ENCODE measurements at places on chromosomes 4 and X. TPM values are rescaled to one million over a fixed set of nuclear protein-coding genes. Genes with fewer than 3 reads are reported as not detected.
A peak's percentile ranks its signal among the peaks of the same experiment; 100 is the strongest.

NEXMIF gene
- not detected for total RNA-seq

JADE3 gene
- 4.6 TPM for total RNA-seq

DRD5 gene
- total RNA-seq: not detected

ANKRD37 gene
- total RNA-seq: 11.1 TPM

DNA sequence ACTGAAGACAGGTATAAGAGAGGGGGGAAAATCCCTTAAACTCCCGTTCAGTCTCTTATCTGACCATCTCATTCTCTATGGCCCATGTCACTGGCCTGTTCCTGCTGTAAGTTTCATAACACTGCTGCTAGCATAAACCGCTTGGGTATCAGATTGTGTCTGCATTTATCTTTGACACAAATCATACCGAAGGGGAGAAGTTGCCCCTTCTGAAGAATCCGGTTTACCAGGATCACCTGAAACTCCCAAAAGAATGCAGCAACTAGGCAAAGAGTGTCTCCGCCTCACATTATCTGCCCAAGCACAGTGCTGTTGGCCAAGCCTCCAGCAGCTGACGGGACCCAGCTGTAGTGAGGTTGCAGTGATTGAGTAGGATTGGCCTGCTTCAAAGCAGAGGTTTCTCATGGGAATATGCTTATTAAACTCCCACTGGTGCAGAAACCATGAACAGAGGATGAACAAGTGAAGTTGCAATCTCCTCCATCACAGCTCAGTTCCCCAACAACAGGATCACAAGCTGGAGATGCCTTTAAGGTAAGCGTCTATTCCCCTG, 71.3 kb upstream of the PUDP start:
- 0 out of 2 replicates have a peak, but pooled peaks cover under 1% of the 10 kb centered on the region for H3K4me1 ChIP-seq
- no peaks in the 10 kb centered on the region for H3K36me3 ChIP-seq
- no peak for DNase-seq
- H3K27ac ChIP-seq: no peak overlapping the region
- H3K4me3 ChIP-seq: no peak overlapping the region

DNA sequence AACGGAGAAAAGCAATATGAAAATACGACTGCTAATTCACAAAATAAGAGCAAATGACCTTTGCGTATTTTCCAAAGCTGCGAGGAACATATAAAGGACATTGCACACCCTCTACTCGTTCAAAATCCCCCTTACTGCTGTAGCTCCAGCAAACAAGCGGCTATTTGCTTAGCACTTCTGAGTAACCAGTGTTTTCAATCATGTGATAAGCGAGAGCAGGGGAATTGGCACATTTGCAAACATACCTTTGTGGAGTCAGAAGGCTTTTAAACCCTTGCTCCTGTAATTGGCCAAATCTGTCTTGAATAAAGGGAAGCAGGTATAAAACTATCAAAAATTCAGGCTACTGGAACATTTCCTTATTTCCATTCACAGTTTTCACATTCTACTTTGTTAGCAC, 610.2 kb downstream of the UBE2NL start:
- no peaks in the 10 kb centered on the region for H3K27me3 ChIP-seq
- H3K27ac ChIP-seq: no peak overlapping the region
- H3K4me3 ChIP-seq: no peak overlapping the region
- no peaks in the 10 kb centered on the region for H3K4me1 ChIP-seq
- DNase-seq: no peak

GRCh38 chr4:152831416-152831815, 51.7 kb downstream of the ARFIP1 start:
- H3K27ac ChIP-seq: no peak overlapping the region
- 0 out of 2 replicates have a peak, but pooled peaks cover 4% of the 10 kb centered on the region for H3K4me1 ChIP-seq
- H3K27me3 ChIP-seq: no peaks in the 10 kb centered on the region
- peak; percentile 38 for DNase-seq
- H3K4me3 ChIP-seq: no peak overlapping the region

GRCh38 chrX:66602381-66602938, 36.4 kb downstream of the EDA2R start:
- H3K27me3 ChIP-seq: no peaks in the 10 kb centered on the region
- no peak for DNase-seq
- H3K4me3 ChIP-seq: no peak overlapping the region
- H3K4me1 ChIP-seq: no peaks in the 10 kb centered on the region
- no peak overlapping the region for H3K27ac ChIP-seq

DNA sequence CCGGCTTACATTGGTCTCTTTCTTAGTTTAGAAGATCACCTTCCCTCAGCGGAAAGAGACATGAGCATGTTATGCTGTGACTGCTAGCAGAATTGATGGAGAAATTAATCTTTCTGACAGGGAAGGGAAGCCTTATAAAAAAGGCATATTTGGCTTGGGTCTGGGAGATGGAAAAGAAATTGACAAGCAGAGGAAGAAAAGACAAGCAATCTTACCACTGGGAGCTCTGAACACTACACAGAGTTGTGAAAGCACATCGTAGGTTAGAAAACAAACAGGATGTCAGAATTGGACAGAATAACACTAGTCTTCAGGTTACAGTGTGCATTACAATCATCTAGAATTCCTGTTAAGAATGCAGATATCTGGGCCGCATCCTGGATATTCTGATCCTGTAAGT, 1493.8 kb upstream of the IGFBP7 start:
- no peak overlapping the region for H3K4me3 ChIP-seq
- no peaks in the 10 kb centered on the region for H3K4me1 ChIP-seq
- no peak overlapping the region for H3K27ac ChIP-seq
- H3K27me3 ChIP-seq: no peaks in the 10 kb centered on the region

- H3K4me3 ChIP-seq: no peak within 1 kb of the TSS
- H3K27me3 ChIP-seq: peaks cover 10% of the 10 kb centered on the region
- DNase-seq: peak; percentile 61
- no peak within 1 kb of the TSS for H3K27ac ChIP-seq
Observed at GRCh38 chr4:7434766-7435150, at the start of gene PSAPL1. Gene PSAPL1 (minus strand): TSS chr4:7434930. CDS start chr4:7434879, 51 bp downstream.

- H3K27ac ChIP-seq: no peak overlapping the region
- no peaks in the 10 kb centered on the region for H3K27me3 ChIP-seq
- peaks cover 7% of the 10 kb centered on the region for H3K4me1 ChIP-seq
- no peak overlapping the region for H3K4me3 ChIP-seq
- no peaks in the 10 kb centered on the region for H3K36me3 ChIP-seq
Observed at GRCh38 chr4:86481440-86481839, 112.7 kb upstream of the PTPN13 start.

- DNase-seq: no peak
- no peak overlapping the region for H3K4me3 ChIP-seq
- H3K4me1 ChIP-seq: no peaks in the 10 kb centered on the region
- no peaks in the 10 kb centered on the region for H3K36me3 ChIP-seq
Observed at GRCh38 chrX:150291014-150291413, 72.1 kb upstream of the MAMLD1 start.

DNA sequence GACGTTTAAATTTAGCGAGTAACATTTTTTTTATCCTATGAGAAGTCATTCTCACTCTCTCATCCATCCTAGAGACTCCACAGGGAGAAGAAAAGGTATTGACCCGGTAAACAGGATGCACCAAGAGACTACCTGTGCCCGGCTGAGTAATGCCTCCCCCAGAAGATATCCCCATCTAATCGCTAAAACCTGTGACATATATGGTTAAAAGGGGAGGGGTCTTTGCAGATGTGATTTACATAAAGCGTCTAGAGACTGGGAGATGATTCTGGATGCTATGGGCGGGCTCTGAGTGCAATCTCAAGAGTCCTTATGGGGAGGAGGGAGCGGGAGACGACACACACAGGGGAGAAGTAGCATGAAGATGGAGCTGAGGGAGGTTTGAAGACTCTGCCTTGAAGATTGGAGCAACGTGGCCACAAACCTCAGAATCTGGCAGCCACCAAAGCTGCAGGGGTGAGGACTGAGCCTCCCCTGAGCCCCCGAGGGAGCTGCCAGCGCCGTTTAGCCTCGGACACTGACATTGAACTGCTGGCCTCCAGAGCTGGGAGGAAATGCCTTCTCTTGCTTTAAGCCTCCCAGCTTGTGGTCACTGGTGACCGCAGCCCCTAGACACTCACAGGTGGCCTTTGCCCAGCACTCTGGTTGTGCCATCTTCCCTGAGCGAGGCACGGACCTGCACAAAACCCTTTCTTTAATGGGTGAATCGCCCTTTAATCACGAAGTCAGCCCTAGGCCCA, 11.2 kb downstream of the ABLIM2 start:
- no peak overlapping the region for H3K4me3 ChIP-seq
- H3K27me3 ChIP-seq: peaks cover 58% of the 10 kb centered on the region
- no peak overlapping the region for H3K27ac ChIP-seq
- no peaks in the 10 kb centered on the region for H3K36me3 ChIP-seq
- H3K4me1 ChIP-seq: no peaks in the 10 kb centered on the region

DNA sequence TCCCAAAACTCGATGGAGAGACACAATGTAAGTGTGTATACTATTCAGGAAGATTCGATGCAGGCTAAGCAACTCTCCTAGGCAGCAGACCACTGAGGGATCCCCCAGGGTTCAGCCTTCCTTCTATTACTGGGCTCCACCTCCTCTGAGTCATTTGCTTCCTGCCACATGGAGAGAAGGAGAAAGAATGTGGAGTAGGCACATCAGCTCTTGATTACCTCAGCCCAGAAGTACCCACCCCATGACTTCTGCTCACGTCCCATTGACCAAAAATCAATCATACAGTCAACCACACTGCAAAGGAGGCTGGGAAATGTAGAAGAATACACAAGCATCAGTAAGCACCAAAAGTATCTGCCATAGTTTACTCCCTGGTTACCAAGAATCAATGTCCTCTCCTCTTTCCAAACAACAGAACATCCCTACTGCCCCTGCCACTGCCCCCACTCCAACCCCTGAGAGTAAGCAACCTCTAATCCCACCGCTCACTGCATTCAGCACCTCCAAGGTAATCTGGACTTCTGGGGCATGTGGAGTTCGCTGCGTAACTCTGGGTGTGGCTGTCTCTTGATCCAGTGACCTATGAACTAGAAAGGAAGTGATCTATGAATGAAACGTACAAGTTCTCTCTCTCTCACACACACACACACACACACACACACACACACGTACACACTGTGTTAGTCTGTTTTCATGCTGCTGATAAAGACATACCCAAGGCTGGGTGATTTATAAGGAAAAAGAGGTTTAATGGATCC, 91.2 kb upstream of the C1QTNF7 start:
- peak; percentile 69 for DNase-seq
- no peak overlapping the region for H3K27ac ChIP-seq
- peaks cover 38% of the 10 kb centered on the region for H3K27me3 ChIP-seq
- no peaks in the 10 kb centered on the region for H3K36me3 ChIP-seq

- DNase-seq: peak; percentile 74
- no peaks in the 10 kb centered on the region for H3K36me3 ChIP-seq
- no peak overlapping the region for H3K27ac ChIP-seq
- H3K4me3 ChIP-seq: no peak overlapping the region
- H3K4me1 ChIP-seq: peaks cover 43% of the 10 kb centered on the region
- H3K27me3 ChIP-seq: no peaks in the 10 kb centered on the region
Observed at GRCh38 chr4:107279733-107280132, 243.6 kb upstream of the DKK2 start.

DNA sequence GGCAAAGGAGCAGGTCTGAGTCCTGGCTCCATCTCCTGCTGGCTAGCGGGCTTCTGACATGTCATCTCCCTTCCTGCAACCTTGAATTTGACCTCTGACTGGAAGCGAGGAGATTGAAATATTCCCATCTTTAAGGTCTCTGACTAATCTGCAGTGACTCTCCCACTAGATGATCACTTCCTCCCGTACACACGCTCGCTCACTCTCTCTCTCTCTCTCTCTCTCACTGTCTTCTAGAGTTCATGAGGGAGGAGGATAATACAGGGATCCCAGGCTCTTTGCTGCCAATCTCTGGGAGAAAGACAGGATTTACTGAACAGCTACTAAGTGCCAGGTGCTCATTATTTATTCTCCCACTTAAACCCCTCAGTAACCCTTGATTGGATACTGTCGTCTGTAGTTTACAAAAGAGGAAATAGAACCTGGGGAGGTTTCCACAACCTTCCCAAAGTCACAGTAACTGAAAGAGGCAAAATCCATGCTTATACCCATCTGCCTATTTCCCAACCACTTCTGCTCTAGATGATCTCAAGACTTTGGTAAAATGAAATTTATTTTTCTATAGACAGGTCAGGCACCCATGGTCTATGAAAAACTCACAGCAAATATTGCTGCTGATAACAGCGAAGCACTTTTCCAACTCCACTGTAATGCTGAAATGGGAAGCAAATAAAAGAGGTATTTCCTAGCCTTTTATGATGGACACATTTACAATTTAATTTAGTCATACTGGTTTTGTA, 193.5 kb upstream of the C1QTNF7 start:
- DNase-seq: peak; percentile 89
- H3K4me3 ChIP-seq: peak overlapping the region; percentile 23
- peak overlapping the region; percentile 63 for H3K27ac ChIP-seq
- peaks cover 23% of the 10 kb centered on the region for H3K27me3 ChIP-seq
- H3K4me1 ChIP-seq: peaks cover 42% of the 10 kb centered on the region

- peaks cover 53% of the 10 kb centered on the region for H3K36me3 ChIP-seq
- DNase-seq: no peak
- H3K4me3 ChIP-seq: no peak overlapping the region
- peaks cover 49% of the 10 kb centered on the region for H3K4me1 ChIP-seq
Observed at GRCh38 chr4:7863911-7864681, 75.6 kb downstream of the AFAP1 start.

GRCh38 chr4:94168321-94168720, 39.3 kb upstream of the SMARCAD1 start:
- no peaks in the 10 kb centered on the region for H3K27me3 ChIP-seq
- no peaks in the 10 kb centered on the region for H3K4me1 ChIP-seq
- H3K36me3 ChIP-seq: no peaks in the 10 kb centered on the region

DNA sequence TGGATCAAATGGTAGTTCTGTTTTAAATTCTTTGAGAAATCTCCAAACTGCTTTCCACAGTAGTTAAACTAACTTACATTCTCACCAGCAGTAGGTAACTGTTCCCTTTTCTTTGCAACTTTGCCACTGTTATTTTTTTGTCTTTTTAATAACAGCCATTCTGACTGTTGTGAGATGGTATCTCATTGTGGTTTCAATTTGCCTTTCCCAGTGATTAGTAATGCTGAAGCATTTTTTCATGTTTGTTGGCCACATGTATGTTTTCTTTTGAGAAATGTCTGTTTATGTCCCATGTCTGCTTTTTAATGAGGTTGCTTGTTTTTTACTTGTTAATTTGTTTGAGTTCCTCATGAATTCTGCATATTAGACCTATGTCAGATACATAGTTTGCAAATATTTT, 198.8 kb downstream of the RAB28 start:
- H3K4me1 ChIP-seq: peaks cover 18% of the 10 kb centered on the region
- H3K36me3 ChIP-seq: no peaks in the 10 kb centered on the region
- peak; percentile 31 for DNase-seq
- no peak overlapping the region for H3K4me3 ChIP-seq
- no peaks in the 10 kb centered on the region for H3K27me3 ChIP-seq

DNA sequence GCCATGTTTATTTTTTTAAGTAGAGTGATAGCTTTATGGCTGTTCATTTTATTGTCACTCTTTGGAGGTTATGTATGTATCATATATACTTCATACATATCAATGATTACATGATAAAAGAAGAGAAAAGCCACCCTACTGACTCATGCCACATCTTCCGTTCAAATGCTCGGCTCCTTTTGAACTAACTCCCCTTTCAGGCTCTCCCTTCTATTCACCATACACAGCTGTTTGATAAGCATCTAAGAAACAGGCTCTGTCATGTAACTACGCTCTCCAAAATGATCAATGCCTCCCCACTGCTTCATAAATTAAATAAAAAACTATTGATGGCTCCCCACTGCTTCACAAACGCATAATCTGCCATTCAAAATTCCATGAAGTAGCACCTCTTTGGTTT, 89.4 kb downstream of the SEL1L3 start:
- DNase-seq: no peak
- no peaks in the 10 kb centered on the region for H3K27me3 ChIP-seq
- no peaks in the 10 kb centered on the region for H3K36me3 ChIP-seq
- H3K27ac ChIP-seq: no peak overlapping the region
- no peak overlapping the region for H3K4me3 ChIP-seq

- H3K4me3 ChIP-seq: no peak overlapping the region
- no peak for DNase-seq
- H3K27ac ChIP-seq: no peak overlapping the region
- H3K36me3 ChIP-seq: no peaks in the 10 kb centered on the region
Observed at GRCh38 chr4:7391637-7392437, 42.9 kb downstream of the PSAPL1 start.
